ENCODE measurements at places on chromosomes 4 and X.

DNA sequence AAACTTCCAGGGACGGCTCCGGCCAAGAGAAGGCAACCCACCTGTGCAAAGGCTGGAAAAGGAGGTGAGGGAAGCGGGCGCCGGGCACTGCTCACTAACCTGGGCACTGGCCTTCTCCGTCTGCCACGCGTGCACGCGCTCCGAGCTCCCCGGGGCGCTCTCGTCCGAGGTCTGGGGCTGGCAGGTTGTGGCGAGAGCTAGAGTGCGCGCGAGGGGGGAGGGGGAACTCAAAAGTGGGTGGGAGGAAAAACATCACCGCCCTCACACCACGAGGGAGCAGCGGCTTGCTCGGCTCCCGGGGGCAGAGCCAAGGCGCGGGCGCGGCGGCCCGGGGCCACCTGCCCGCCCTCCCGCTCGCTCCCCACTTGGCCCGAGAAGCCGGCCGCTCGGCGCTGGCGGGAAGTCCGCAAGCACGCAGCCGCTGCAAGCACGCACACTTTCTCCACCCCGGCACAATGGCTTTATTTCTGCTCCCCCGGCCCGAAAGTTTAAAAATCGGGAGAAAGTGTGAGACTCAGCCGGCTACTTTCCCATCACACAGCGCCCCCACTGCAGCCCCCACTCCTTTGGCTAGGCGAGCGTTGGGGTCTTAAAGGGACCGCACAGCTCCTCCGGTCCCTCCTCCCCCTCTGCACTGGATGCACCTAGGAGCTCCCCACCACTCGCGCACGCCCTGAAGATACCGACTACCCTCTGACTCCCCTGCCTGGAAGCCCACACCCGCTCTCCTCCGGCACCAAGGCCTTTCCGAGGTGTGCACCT lies at the start of gene CHRDL1:
CHRDL1 (minus strand) TSS at position 173 of the 762 bp plus-strand sequence. CDS start 3,636 bp downstream, outside the sequence.
- DNase-seq: no peak

DNA sequence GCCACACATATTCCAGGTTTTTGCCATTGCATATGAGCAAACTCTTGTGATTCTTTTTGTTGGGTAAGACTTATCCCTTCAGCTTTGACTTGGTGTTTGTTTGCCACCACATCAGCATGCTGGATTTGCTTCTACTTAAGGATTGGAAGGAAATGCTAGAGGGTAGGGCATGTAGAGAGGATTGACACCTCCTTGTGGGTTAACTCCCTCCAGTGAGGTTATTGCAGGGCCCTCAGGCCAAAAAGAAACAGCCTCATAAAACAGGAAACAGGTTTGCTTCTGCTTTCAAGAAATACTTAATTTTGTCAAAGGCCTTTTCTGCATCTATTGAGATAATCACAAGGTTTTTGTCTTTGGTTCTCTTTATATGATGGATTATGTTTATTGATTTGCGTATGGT lies 15.2 kb upstream of the INPP4B start:
- no peak for DNase-seq

DNA sequence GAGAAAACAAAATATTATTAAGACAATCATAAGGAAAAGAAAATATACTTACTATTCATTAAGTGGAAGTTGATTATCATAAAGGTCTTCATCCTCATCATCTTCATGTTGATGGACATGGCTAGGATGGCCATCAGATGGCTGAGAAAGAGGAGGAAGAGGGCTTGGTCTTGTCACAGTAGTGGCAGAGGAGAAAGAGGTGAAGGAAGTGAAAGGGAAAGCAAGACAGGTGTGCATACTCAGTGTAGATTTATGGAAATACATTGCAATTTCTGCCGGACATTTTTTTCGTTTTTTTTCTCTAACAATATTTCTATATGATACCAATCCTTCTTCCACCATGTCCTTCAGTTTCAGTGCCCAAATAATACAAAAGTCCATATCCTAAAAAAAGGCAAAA lies 1409.8 kb downstream of the PCDH7 start:
- DNase-seq: no peak

DNA sequence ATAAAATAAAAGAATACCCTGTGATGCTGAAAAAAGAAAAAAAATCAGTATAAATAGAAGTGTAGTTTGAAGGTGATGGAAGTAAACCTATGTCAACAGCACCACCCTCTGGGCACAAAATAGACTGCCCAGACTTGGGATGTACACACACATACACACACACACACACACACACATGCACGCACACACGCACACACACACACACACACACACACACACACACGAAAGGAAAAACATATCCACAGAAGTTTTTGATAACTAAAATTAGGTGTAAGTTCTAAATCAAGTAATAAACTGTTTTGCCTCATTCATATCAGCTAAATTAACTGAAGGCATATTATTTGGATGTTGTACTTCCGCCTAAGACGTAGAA lies 40.5 kb downstream of the ANXA5 start:
- DNase-seq: peak; percentile 1

DNA sequence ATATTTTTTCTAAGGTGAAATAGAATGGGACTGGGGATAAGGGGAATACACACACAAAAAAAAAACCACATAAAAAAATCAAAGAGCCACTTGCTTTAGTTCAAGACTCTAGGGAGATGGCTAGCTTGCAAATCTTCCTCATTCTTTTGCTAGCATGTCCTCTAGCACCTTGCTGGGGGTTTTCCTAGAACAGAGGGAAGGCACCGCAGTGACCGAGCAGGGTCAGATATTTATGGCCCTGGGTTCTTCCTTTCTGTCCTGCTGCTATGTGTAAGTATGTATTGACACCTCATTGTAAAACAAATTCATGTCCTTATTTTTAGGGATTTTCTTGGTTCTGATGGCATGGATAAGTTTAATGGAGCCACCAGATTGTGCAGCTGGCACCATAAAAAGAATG lies 81.2 kb downstream of the SHISA3 start:
- DNase-seq: no peak

GRCh38 chr4:22091906-22092305 lies 143.3 kb upstream of the KCNIP4 start:
- no peak for DNase-seq

DNA sequence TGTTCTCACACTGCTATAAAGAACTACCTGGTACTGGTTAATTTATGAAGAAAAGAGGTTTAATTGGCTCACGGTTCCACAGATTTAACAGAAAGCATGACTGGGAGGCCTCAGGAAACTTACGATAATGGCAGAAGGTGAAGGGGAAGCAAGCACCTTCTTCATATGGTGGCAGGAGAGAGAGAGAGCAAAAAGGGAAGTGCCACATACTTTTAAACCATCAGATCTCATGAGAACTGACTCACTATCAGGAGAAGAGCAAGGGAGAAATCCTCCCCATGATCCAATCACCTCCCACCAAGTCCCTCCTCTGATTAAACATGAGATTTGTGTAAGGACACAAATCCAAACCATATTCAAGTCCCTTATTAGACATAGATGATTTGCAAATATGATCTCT lies 12.3 kb upstream of the RAP2C start:
- DNase-seq: no peak

DNA sequence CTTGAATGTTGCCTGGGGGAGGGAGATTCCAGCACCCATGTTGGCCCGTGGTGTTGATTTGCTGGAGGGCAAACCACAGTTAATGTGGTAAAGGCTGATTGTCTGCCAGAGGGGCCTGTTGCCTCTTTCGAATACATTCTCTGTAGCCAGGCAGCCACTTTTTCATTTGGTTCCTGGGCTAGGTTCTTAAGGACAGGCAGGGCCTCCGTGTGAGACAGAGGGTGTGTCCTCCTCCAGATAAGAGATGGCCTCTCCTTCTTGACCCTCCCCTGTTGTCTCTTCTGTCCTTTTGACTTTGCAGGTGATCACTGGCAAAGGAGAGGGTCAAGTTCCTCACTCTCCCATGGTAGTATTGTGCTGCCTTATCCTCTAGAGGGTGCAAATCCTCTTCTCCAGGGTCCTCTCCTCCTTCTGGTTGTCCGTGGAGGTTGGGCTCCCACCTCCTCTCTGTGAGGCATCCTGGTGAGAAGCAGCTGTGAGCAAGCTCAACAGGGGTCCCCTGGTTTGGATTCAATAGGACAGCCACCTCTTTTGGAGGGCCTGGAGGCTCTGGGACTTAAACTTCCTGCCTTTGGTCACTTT lies 44.9 kb downstream of the ZNF182 start:
- DNase-seq: no peak

- no peak for DNase-seq
Measured at GRCh38 chr4:73055241-73055897, 14.1 kb downstream of the COX18 start.

GRCh38 chr4:88940506-88940905 lies 116.5 kb downstream of the FAM13A start:
- DNase-seq: no peak

GRCh38 chr4:145618210-145618931 lies 814 bp upstream of the MMAA start:
- peak; percentile 2 for DNase-seq

DNA sequence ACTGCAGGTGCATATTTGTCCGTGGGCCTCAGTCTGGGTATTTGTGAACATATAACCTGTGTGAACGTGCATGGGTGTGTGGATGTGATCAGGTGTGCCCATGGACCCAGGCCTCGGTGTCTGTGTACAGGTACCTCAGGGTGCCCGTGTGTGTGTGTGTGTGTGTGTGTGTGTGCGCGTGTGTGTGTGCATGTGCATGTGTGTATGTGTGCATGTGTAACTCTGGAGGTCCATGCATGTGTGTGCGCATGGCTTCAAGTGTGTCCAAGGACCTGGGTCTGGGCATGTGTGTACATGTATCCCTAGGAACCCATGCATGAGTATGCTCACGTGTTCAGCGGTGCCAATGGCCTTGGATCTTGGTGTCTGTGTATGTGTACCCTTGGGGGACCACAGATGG lies 15.8 kb downstream of the FTSJ1 start:
- no peak for DNase-seq

GRCh38 chrX:35445912-35446311 lies 352.2 kb upstream of the MAGEB16 start:
- DNase-seq: no peak

DNA sequence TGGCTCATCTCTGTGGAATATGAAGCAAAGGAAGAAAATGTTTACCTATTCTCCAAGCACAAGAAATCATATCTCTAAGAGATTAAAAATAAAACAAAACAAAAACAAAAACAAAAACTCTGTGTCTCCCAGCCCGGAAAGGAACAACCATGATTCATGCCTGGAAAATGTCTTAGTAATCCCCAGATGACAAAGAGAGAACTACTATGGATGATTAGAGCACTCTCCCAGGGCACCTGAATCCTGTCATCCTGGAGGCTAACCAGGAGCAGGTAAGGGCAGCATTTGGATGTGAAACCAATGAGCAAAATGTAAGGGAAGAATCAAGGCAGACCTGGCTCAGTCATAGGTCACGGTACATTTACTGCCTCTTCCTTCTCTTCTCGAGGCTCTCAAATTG lies 1.7 kb upstream of the AKAP4 start:
- no peak for DNase-seq

DNA sequence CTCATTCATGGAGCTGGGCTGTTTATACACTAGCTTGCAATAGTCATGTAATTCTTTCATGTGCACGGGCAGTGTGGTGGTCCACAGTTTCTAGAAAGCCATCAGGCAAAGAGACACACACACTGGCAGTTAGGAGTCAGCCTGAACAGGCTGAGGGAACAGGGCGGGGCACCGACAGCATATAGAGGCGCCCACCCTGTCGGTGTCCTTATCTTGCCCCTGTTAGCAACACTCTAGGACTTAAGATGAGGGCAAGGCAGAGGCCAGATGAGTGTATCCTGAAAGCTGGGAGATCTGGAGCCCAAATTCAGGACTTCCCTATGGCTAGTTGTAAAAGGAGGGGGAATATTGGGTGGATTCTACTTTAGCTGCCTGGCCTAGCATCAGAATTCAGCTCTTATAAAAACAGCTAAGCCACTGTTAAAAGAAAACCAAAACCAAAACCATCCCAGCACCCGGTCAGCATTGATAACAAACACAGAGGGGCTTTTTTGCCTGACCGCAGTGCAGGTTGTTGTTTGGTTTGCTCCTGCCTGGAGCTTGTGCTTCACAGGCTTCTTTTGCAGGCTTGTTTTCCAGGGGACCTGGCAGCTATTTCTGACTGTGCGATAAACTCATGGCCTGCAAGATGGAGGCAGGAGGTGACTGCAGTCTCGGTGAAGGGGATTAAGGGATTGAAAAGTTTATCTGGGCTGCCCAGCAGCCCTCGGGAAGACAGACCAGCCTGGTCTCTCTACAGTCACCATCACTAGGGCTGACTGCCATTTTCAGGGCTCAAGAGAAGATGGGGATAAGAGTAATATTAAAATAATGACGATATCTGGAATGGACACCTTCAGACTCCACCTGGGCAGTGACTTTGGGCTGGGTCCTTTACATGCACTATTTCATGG lies 638.9 kb downstream of the MID1IP1 start:
- DNase-seq: no peak

DNA sequence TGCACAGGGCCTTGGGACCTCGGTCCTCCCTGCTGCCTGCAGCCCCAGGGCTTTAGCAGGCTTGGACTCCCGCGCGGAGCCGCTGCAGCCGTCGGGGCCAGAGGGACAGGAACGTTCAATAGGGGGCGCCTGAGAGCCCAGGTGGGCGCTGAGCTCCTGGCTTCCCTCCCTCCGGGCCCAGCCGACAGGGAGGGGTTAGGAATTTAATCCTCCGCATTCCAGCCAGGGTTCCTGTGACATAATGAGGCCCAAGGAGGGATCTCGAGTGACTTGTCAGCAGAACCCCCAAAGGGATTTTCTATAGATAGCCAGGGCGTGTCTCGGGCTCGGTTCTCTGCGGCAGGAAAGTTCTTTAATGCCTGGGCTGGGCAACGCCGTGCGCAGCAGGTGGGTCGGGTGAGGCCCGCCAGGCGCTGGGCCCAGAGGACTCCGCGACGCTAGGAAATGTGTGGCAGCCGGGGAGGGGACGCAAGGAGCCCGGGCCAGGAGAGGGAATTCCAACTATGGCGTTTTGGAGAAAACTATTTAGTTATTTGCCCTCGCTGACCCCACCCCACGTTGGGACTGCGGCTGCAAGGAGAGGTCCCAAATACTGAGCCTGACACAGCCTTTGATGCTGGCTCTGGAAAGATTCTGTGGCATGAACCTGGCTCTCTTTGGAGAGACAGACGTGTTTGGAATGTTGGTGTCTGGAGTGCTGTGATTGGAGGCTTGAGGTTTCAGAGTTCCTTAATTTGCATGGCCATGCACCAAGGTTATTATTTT lies 285.2 kb upstream of the GATB start:
- DNase-seq: no peak

GRCh38 chr4:54197926-54198325 lies 31.2 kb upstream of the PDGFRA start:
- no peak for DNase-seq

DNA sequence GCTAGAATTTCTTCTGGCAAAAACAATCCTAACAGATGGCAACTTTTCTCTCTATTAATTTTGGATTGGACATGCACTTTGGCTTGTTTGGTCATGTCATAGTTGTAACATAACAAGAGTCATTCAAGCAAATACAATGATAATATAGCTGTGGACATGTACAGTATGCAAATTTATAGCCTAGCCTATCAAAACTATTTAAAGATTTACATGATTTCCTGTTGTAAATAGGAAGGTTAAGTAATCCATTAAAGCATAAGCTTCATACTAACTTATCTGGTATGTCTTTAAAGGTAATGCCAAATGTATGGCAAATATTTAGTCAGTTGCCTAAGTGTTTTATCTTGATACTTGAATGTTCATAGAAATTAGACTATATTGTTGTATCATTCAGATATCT lies 45.3 kb downstream of the RPA4 start:
- no peak for DNase-seq

Data from activated T-helper 9 cell treated with anti-CD3 and anti-CD28 coated beads, Interleukin-2, amount 50 U/mL, for 16 hours (primary cell).